ENCODE measurements at places on chromosomes 11 and 22. TPM values are rescaled to one million over a fixed set of nuclear protein-coding genes. Genes with fewer than 3 reads are reported as not detected.

Gene SLCO2B1
- total RNA-seq, result 7.6 TPM

- no peaks in the 10 kb centered on the region for H3K27me3 ChIP-seq
- no peaks in the 10 kb centered on the region for H3K36me3 ChIP-seq
- no peak overlapping the region for H3K4me3 ChIP-seq
- no peaks in the 10 kb centered on the region for H3K4me1 ChIP-seq
- H3K27ac ChIP-seq, result no peak overlapping the region
These were observed 48.7 kb downstream of the VSIG10L2 start for GRCh38 chr11:125994509-125994908.

Gene KDM4E
- total RNA-seq, result not detected

Gene SLC1A2
- total RNA-seq, result 16.5 TPM

DNA sequence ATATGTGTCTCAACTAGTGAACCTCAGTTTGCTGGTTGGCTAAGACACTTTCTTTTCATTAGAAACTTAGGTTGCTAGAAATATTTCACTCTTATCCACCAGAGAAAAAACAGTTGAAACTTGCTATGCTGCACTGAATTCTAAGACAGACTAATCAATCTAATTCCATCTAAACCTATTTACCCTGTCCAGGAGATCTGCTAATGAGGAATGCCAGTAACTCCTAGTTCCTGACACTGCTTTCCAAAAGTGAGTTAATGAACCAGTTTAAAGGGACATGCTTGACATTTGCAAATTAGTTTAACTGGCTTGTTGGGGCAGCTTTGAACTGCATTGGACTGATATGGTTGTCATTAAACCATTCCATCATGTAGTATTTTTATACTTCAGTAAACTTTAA lies 258.5 kb downstream of the CNTN5 start:
- H3K4me1 ChIP-seq, result no peaks in the 10 kb centered on the region
- no peak for DNase-seq
- H3K27me3 ChIP-seq, result no peaks in the 10 kb centered on the region
- H3K36me3 ChIP-seq, result no peaks in the 10 kb centered on the region
- no peak overlapping the region for H3K27ac ChIP-seq

GRCh38 chr11:65288706-65289536 lies 25.7 kb upstream of the CDC42EP2 start:
- DNase-seq, result no peak
- no peak overlapping the region for H3K4me3 ChIP-seq
- H3K4me1 ChIP-seq, result peaks cover 24% of the 10 kb centered on the region
- no peaks in the 10 kb centered on the region for H3K27me3 ChIP-seq

Gene PIK3C2A
- 49.9 TPM for total RNA-seq

GRCh38 chr11:24709928-24710565 lies 213.2 kb downstream of the LUZP2 start:
- H3K4me1 ChIP-seq, result no peaks in the 10 kb centered on the region
- H3K4me3 ChIP-seq, result no peak overlapping the region
- DNase-seq, result no peak
- H3K27me3 ChIP-seq, result no peaks in the 10 kb centered on the region
- no peak overlapping the region for H3K27ac ChIP-seq

Measured in HepG2 (cell line).